Activated naive CD4-positive, alpha-beta T cell treated with anti-CD3 and anti-CD28 coated beads for 36 hours (primary cell): ENCODE measurements at places on chromosomes 4 and X. TPM values are rescaled to one million over a fixed set of nuclear protein-coding genes. Genes with fewer than 3 reads are reported as not detected.

- DNase-seq = no peak
These were observed 12.8 kb upstream of the NAT8L start for GRCh38 chr4:2046031-2046961.

GRCh38 chr4:94689155-94689860, 68.4 kb upstream of the BMPR1B start:
- DNase-seq = no peak

- peak; percentile 23 for DNase-seq
These were observed 122.8 kb downstream of the ZC4H2 start for GRCh38 chrX:64853424-64853823.

GRCh38 chr4:35652197-35652596, 592.1 kb downstream of the ARAP2 start:
- no peak for DNase-seq

- DNase-seq = peak; percentile 49
These were observed 115.0 kb upstream of the SHISA3 start for GRCh38 chr4:42282081-42282901.

DNA sequence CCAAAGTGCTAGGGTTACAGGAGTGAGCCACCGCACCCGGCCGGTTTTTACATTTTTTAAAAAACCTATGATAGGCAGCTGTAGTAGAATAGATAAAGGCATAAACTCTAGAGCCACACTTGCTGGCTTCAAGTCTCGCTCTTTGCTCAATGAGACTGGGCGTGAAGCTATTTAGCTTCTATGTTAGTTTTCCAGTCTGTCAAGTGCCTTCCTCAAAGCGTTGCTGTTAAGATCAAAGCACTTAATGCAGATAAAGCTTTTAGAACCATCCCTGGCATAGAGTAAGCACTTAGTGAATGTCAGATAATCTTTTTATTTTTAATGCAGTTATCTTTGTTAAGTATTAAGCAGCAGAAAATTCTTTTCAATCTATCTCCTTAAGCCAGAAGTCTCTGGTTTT, 42.0 kb upstream of the BMPR1B start:
- no peak for DNase-seq

GABRQ gene
- not detected for total RNA-seq

RAB41 gene
- total RNA-seq = not detected

ZNF718 gene
- 12.8 TPM for total RNA-seq

TCEAL3 gene
- total RNA-seq = 4.4 TPM
